ENCODE measurements at places on chromosomes 4 and X. TPM values are rescaled to one million over a fixed set of nuclear protein-coding genes. Genes with fewer than 3 reads are reported as not detected.

Gene TCEAL2
- polyA plus RNA-seq, result 0.95 TPM

- no peak for DNase-seq
Measured at GRCh38 chrX:71543316-71543715, 10.4 kb downstream of the OGT start.

- DNase-seq, result no peak
Measured at GRCh38 chrX:44157858-44158257, 184.7 kb upstream of the NDP start.

DNA sequence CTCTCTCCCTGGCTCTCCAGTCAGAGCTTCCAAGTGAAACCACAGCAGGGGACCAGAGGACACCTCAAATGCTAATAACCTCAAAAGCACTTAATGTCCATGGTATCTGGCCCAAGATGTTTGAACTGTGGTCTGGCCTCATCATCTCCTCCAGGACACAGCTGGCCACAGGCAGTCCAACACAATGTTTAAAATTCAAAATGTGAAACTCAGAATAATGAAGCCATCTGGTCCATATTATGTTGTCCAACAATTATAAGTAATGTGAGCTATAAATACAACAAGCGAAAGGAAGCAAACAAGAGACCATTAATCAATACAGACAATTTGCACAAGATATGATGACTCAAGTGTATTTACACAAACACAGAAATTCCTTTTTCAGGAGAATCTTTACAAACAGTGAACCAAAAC is 90.7 kb upstream of the S100G start:
- DNase-seq, result no peak

DNA sequence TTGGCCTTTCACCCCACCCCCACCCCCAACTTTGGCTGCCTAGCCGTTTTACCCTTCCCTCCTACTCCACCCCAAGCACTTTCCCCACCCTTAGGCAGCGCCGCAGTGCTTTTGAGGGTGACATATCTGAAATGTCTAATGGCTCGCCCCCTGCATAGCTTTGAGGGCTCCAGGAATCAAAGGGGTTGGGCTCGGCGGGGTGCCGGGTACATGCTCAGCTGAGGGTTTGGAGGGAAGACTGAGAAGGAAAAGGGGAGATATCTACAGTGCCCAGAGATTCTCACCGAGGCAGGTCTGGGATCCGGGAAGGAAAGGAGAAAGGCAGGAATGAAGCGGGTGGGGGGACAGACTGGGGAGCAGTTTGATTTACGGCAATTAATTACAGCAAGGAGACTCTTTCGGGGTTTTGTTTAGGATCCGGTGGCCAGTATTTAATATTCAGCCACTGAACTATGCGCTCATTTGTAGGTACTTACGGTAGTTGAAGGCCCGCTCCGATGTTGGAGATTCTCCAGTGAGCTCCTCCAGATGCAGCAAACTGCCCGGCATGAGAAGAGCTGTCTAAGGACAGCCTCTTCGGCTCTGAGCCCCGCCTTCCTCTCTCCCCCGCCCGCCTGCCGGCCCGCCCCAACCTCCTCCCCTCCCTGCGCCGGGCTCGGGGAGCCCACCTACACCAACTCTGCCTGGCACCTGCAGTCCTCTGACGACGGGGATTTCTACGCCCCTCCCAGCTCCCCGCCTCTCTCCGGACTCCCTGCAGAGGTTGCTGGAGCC is at the start of gene IGSF1:
TSS of gene IGSF1 (minus strand) at position 569 of the 774 bp plus-strand sequence. CDS start 2,632 bp downstream, outside the sequence.
- no peak for DNase-seq

GRCh38 chrX:14920196-14920595 is 47.0 kb downstream of the MOSPD2 start:
- DNase-seq, result no peak

DNA sequence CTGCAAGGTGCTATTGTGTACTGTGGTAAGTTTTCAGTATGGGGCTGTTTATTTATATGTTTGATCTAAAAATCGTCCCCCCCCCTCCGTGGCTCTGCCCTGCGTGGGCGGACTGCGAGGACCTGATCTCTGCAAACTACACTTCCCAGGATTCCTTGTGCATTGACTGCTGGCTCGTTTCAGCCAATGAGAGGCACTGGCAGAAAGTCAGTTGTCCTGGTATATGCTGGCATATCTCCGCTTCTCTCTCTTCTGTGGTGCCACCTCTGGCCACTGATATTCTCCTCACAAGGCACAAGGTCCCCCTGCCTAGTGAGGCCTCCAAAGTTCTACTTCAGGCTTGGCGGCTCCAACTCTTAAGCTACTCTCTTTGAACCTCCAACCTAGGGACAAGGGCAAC is 168.8 kb upstream of the ZFP42 start:
- no peak for DNase-seq

GRCh38 chr4:71229477-71230270 is 109.1 kb upstream of the SLC4A4 start:
- no peak for DNase-seq

- DNase-seq, result no peak
Measured at GRCh38 chr4:127975121-127975770, 10.0 kb downstream of the ABHD18 start.

GRCh38 chr4:26094911-26095310 is 180.9 kb downstream of the SMIM20 start:
- no peak for DNase-seq

DNA sequence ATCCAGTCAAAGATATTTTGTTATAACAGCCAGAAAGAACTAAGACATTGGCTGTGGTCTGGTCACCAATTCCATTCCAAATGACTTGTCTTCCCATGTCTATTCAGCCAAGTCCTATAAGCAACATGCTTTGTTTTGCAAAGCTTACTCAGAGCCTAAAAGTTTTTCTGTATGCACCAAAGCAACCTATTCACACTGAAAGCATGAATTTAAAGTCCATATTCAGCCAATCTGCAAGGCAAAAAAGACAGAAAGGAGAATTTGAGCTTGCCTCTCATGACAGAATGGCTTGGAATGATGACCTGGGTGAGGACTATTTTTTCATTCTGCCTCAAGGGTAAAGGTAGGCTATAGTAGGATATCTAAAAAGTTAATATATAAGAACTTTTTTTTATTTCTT is 323.2 kb upstream of the NOCT start:
- no peak for DNase-seq

GRCh38 chrX:34849371-34849770 is 93.2 kb upstream of the FAM47B start:
- no peak for DNase-seq

DNA sequence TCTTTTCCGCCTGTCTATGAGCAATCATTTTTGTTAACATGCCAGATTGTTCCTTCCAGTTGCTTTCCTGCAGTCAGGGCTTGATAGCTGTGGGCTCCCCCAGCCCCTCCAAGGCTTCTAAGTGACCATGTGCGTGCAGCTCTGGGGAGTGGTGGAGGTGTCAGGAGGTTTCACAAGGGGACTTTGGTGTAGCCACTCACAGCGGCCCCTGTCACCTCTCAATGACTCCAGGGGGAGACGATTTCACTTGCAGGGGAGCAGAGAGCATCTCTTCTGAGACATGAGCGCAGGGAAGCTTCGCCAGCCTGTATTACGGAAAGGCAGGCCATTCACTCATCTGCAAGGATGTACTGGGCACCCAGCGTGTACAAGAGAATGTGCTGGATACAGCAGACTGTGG is 3.1 kb upstream of the GPR78 start:
- DNase-seq, result no peak

DNA sequence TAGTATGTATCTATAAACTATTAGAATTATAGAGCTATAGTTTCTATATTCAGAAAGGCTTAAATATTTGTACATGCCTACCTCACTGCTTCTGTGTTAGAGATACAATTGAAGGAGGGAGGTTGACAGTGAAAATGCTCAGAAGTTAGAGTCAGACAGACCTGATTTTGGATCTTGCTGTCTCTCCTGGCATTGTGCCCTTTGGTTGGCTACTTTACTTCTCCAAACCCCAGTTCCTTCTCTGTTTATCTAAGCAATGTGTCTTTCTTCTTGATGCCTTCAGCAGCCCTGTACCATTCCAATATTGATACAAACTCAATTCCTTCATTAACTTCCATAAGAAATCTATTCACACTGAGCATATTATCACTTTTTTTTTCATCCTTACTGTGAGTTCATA is 28.7 kb downstream of the CCNG2 start:
- no peak for DNase-seq

DNA sequence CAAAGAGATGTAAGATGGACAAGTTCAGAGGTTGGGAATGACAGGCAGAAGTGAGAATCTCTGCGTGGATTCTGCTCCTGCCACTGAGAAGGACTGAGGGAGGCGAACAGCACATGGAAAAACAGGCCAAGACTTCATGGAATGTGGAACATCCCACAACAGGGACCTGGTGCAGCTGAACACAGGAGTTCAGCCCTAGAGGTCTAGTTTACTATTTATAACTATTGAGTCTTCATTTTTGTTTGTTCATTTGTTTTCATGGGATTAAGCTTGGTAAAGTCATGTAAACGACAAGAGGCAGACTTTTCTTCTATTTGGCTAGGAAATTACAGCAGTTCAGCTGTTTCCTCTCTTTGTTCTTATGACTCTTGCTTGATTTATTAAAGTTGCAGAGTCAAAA is 234.5 kb downstream of the MAML3 start:
- no peak for DNase-seq

Gene MUC7
- polyA plus RNA-seq, result not detected

Gene SULT1E1
- not detected for polyA plus RNA-seq

GRCh38 chr4:95638920-95639501 is 90.2 kb upstream of the UNC5C start:
- no peak for DNase-seq

DNA sequence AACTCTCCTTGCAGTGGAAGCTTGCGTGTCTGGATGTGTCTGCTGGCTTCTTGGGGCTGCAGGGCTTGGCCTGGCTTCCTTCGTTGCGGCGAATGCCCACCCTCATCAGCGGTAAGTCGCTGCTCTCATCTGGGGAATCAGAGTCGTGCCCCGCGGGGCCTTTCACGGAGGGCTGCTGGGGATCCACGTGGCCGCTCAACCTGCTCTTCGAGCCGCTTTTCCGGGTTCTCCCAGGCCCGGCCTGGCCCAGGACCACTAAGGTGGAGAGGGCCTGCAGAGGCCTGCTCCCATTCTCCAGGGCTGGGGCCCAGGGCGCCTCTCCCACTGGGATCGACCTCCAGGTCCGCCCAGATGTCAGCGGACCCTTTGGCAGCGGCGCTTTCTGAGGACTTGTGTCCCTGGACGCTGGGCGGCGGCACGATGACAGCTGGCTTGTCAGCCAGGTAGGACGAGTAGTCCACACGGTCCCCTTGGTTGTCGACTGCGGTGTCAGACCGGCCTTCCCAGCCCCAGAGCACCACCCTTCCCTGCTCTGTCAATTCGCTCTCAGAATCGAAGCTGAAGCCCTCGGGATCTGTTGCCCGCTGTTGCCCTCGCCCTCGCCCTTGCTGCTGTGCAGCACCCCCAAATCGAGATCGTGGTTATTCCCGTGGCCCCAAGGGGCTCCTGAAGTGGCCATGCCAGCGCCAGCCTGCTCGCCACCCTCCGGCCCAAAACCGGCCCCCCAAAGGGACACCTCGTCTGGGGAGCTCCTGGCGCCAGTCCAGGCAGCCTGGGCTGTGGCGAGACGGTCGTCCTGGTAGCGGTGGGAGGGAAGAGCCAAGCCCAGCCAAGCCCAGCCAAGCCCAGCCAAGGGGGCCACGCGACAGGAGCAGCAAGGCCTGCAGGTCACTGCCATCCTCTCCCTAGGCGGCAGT is 37.8 kb upstream of the NHSL2 start:
- no peak for DNase-seq

Gene SHOX
- not detected for polyA plus RNA-seq

- no peak for DNase-seq
Measured at GRCh38 chrX:11210415-11210801, 82.8 kb upstream of the AMELX start.

- DNase-seq, result no peak
Measured at GRCh38 chrX:16981980-16982379, 35.5 kb downstream of the REPS2 start.

GRCh38 chrX:47093248-47093647 is 15.0 kb downstream of the RGN start:
- DNase-seq, result no peak

Gene STARD8
- not detected for polyA plus RNA-seq

DNA sequence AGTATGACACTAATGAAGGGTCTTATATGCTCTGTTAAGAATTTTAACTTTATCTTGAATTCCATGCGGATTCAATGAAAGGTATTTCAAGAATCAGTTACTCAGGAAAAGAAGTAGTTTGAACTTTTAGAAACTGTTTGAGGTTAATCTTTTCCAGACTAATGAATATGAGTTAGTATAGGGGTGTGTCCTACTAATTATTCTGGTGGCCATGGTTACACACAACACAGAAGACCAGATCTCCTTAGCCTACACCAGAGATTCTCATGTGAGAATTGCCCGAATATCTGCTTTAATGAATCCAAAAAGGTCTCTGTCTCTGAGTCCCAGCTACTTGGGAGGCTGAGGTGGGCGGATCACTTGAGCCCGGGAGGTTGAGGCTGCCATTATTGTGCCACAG is 100.4 kb downstream of the MMRN1 start:
- DNase-seq, result no peak

DNA sequence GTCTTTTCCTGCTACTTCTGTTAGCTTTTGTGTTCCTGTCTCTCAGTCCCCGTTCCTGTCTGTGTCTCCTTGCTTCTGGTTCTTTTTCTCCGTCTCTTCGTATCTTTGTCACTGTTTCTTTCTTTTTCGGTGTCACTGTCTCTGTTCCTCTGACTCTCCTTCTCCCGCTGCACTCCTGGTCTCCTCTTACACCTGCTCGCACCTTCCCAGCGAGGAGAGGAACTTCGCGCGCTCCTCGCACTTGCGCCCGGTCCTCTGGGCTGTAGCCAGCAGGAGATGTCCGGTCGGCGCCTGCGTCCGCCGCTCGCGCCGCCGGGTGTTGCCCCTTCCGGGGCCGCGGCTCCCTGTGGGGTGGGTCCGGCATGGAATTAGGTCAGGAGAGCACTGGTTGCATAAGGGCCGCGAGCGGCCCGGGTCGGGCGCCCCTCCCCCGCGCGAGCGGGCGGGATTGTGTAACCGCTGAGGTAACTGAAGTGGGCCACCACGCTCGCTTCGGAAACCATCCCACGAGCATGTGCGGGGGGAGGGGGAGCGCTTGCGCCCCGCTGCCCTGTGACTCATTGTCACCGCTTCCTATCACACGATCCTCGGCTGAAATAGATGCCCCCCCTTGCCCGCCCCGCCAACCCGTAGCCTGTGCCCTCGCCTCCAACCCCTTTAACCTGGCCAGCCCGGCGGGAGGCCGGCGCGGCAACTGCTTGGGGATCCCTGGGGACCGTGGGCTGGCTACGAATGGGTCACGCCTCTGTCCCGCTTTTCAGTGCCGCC is 1.6 kb downstream of the LONRF3 start:
- DNase-seq, result peak; percentile 43

Gene POU3F4
- not detected for polyA plus RNA-seq

All from naive thymus-derived CD8-positive, alpha-beta T cell (primary cell).